ENCODE measurements at places on chromosomes 5 and 9.

DNA sequence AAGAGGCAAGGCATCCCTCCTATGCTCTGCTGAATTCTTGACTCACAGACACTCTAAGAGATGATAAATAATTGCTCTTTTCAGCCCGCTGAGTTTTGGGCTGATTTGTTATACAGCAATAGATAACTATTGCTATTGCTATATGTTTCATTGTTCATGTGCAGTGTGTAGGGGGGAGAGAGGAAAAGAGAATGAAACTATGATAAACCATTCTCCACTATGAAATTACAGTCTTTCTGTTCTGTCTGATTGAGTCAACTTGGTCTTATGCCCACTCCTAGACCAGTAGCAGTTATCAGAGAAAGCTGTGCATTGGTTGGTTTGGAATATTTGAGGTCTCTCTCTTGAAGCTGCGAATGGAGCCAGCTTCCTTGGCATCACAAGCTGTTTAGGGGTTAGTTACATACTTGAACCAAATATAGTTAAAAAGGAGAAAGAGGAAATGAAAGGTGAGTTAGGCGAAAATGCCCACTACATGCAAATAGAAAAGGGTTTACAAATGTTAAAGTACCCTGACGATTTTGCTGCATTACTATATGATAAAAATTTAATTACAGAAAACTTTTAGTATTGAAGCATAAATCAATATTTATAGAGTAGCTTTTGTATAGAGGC is 136.3 kb upstream of the ACTBL2 start:
- DNase-seq, result no peak

DNA sequence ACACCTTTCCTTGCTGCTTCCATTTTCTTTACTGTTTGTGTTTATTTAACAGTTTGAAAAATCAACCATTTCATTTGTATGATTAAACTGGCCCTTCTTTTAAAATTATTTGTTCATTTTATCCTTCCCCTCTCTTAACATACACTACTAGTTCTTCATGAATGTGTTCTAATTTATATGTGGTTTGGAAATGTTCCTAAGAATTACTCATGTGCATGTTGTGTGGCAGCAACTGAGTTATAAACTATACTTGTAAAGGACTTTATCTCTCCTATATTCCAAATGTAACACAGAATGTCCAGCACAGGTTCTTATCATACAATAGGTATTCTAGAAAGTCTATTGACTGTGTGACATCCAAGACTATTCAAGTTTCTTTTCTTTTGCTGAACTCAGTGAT is 358.2 kb upstream of the MEF2C start:
- DNase-seq, result no peak

GRCh38 chr9:89814340-89815040 is 209.7 kb downstream of the GADD45G start:
- DNase-seq, result peak; percentile 34

DNA sequence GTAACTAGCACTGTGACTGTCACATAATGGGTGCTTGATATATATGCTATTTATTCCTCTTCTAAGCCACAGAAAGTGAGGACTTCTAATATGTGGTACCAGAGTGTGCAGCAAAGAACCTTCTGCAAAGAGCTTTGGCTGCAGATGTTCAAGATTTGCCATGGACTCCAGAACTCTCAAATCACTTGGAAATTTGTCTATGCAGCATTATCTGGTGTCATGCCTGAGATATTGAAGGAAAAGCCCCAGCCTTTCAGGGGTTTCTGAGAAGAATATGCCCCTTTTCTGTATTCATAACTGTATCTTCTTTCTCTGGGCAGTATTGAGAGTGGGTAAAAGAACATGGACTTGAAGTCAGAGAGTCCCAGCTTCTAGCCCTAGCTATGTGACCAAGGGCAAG is 4.8 kb upstream of the G3BP1 start:
- no peak for DNase-seq

DNA sequence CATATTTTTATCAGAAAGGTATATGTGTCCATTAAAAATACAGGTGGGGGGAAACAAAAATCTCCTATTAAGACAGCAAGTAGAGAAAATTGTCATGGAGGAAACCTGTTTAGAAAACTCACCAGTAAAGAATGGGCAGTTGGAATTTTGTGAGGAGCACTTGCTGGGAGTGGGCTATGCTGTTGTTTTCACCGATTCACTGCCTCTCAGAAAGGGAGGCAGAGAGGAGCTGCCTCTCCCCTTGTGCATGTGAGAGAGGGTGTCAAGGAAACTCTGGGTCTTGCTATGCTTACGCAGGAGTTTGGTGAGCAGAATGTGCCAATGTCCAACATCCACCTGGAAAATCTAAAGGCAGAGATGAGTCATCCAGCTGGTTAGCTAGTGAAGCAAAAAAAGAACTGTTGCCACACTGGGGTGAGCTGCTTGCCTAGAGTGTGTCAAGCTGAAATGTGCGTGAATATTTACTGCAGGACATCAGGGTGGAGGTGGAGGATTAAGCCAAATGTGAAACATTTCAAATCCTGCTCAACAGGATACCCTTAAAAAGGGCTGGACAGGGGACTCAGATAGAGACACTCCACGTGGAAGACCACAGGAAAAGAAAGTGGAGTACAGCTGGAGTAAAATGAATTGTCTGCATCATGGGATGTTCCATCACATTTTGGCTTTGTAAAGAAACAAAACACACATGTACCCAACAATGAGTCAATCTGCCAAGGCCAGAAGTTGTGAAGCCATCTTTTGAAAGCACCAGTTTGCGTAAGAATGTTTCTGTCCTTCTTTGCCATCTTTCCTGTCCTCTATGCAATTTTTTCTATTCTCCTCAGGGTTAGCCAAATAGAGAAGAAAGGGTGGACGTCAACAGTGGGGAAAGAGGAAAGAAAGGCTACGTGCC is 449.7 kb upstream of the MPDZ start:
- DNase-seq, result no peak

DNA sequence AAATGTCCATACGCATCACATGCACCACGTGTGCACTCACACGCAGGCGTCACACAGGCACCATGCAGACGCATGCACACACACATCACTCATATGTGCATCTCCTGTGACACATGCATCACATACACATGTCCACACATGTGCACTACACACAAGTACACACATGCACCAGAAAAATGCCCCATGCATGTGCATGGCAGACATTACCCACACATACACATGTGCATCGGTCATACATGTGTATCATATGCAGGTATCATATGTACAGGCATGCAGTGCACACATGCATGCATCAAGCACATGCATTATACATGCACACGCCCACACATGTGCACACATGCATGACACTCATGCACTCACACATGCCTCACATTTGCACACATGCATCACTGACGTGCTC is 26.1 kb downstream of the ADAMTS2 start:
- no peak for DNase-seq

- no peak for DNase-seq
These were observed 802 bp downstream of the CCDC107 start for GRCh38 chr9:35658968-35659220.

- no peak for DNase-seq
These were observed 62.5 kb upstream of the ITGA1 start for GRCh38 chr5:52725065-52725746.

- DNase-seq, result no peak
These were observed 402.3 kb upstream of the ADAMTS16 start for GRCh38 chr5:4737868-4738267.

DNA sequence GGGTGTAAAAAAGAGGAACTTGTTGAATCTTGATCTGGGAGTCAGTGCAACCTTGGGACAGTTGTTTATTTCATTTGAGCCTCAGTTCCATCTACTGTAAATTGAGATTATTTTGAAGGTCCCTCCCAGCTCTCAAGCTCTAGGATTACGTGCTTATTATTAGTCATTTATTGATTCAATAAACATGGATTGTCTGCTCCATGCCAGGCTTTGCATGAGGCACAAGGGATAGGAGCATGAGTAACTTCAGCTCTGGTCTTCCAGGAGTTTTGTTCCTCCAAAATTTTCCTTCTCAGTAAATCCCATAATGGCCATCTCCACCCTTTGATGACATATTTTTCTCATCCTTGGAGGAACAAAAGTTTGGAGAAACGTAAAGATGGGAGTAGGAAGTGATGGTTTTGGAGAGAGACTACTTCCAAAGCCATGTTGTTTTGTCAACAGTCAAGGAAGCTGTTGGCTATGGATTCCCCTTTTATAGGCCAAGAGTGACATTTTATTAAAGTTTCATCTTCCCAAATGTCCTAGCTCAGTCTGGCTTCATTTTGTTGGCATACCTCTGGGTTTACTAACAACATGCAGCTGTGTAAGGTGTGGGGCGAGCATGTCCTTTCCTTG is 244.6 kb downstream of the DMRT2 start:
- no peak for DNase-seq

DNA sequence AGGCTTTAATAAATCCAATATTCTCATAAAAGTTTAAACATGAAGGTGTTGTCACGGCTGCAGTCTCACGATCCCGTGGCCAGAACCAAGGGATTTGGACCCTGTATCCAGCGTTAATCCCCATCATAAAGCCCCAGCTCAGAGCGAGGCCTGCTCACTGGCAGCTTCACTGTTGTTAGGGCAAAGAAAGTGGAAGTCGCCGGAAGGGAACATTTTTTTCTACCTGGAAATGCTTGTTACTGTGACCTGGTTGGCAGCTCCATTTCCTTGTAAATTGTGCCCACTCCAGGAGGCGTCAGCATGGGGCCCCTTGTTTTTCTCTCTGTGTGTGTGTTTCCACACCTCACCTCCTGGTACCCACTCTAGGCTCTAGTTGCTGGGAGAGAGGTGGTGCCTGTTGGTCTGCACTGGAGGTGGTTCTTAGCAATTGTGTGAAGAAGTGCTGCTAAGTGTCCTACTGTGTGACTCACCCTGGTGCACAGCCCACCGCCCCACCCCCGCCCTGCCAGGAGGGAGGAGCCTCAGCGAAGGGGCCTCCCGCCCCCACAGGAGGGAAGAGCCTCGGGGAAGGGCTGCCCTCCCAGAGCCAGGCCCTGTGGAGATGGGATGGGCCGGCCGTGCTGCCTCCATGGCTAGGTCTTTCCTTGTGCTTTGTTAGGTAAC is 105.1 kb downstream of the EHMT1 start:
- no peak for DNase-seq

DNA sequence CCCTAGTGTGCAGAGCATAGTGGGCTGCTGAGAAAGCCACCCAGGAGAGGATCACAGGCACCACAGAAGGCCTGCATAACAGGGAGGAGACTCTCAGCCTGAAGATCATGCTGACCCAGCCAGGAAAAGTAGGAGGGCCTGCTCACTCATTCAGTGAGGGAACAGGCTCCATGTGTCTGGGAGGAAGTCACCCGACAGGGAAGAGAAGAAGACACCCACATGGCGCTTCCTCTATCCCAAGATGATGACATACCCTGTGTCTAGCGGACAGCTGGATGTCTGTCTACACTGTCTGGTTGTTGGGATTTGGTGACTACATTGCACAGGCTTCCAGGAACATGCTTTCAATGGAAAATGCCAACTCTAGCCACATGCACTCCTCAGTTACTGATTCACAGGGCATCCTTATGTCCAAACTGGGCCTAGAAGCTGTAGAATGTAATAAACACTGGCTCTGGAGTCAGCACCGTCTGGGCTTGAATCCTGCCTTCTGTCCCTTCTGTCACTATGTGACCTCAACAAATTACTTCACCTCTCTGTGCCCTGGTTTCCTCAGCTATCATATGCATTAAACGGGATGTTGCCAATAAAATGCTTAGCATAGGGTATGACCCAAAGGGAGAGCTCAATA is 47.6 kb downstream of the KLHL3 start:
- no peak for DNase-seq

DNA sequence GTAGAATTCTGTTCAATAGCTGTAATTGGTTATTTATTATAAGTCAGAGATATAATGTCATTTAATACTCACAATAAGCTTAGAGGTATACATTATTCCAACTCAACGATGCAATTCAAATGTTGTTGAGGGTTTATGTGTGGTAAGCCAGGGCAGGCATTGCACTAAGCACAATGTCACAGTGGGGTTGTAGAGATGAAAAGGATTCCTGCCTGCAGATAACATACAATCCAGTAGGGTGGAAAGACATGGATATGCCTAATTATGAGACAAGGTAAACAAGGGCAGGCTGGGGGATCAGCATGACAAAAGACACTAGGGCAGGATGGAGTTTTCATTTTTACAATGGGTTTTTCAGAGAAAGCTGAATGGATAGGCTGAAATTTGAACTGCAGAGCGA is 98.7 kb upstream of the PALM2AKAP2 start:
- no peak for DNase-seq

DNA sequence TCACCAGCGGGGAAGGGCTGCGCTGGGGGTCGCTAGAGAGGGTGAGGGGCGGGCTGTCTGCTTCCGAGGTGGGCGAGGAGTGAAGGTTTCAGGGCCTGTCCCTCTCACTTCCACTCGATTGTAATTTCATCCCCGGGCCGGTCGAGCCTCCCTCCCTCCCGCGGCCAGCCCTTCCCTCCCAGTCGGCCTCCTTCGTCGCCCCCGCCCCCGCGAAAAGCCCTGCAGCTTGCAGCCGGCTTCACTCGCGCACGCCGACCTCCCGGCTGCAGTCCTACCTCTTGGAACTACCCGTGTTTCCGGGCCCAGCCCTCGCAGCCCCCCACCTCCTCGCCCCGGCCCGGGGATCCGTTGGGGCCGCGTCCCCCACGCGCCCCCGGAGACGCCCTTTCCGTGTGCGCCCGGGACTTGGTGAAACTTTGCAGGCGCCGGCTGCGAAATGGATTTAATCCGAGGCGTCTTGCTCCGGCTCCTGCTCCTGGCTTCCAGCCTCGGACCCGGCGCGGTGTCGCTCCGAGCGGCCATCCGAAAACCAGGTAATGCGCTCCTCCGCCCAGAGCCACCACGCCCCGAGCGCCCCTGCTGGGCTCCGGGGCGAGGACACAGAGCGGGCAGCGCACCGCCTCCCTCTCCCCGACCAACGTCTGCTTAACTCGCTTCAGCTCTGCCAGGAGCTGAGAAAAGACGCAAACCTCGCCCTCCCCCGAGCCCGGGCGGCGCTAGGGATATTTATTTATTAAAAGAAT is at the start of gene EGFLAM:
EGFLAM (plus strand) TSS at position 241 of the 743 bp plus-strand sequence; CDS start at position 437, 196 bp downstream.
- no peak for DNase-seq

DNA sequence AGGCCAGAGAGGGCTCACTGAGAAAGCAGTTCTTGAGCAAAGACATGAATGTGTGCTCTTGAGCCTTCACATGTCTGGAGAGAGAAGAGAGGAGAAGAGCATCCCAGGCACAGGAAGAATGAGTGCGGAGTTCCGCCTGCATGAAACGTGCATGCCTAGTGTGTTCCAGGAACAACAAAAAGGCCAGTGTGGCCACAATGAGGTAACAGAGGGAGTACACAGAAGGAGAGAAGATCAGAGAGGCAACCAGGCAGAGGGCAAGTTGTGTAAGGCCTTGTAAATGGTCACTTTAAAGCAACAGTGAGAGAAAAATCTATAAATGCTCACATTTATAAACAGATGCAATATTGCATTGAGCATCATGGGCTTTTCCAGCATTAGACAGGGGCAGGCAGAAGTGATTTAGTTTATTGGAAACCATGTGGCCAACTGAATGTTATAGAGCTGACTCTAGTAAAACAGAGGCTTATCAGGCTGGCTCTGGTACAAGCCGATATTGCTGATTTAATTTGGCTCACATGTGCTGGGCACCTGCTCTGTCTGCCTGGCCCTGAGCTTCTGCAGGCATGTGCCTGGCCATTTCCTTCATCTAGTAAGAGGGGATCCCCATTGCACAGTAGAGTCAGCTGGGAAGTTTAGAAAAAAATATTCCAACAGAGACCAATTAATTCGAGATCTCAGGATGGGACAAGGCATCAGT is 185.3 kb downstream of the SAXO1 start:
- no peak for DNase-seq

GRCh38 chr9:136930014-136930413 is 14.5 kb downstream of the FBXW5 start:
- DNase-seq, result no peak

Data from H54 (cell line).